ENCODE measurements at places on chromosomes 4 and X.

GRCh38 chr4:82372517-82373485 is 990 bp downstream of the HNRNPD start:
- peak; percentile 92 for DNase-seq

DNA sequence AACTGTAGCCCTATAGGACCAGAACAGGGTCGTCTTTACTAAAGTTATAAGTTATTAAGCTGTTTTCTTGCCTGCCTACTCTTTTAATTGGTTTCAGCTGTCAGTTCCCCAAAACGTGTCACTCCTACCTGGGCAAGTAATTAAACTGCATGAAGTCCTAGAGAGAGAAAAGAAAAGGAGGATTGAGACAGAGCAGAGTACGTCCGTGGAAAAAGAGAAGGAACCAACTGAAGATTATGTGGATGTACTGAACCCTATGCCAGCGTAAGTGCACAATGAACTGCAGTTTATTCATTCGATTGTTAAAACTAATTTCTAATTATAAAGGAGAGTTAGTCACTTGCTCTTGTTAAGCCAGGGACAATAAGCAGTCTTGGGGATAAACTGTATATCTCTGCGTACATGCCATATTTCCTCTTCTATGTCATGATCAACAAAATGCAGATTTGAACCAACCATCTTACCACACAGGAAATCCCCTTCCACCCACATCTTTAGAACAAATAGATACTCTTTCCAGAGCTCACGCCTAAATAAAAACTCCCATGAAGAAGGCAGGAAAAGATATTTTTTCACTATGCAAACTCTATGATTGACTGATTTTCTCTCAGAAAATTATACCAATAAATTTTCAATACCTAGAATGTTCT is 22.8 kb downstream of the STAP1 start:
- DNase-seq, result no peak

- peak; percentile 26 for DNase-seq
Observed at GRCh38 chr4:113763029-113763285, 1.4 kb upstream of the CAMK2D start.

GRCh38 chr4:54542540-54543041 is 115.2 kb upstream of the KIT start:
- DNase-seq, result no peak

GRCh38 chr4:186146458-186146857 is 42.0 kb downstream of the FAM149A start:
- DNase-seq, result no peak

DNA sequence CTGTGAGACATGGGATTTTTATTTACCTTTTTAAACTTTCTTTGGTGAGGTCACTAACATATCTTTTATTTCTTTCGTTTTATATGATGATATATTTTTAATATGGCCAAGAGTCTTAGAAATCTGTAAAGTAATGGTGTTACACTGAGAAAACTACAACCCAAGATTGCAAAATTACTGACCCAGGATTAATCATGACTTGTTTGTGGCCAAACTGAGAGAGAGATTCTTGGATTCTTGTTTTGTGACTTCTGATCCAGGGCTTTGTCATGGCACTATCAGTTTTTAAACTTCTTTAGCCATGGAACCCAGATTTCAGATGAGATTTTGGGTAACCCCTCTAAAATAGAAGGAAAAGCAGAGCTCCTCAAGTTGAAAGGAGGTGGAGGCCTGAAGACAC is 42.0 kb downstream of the SGMS2 start:
- DNase-seq, result no peak

DNA sequence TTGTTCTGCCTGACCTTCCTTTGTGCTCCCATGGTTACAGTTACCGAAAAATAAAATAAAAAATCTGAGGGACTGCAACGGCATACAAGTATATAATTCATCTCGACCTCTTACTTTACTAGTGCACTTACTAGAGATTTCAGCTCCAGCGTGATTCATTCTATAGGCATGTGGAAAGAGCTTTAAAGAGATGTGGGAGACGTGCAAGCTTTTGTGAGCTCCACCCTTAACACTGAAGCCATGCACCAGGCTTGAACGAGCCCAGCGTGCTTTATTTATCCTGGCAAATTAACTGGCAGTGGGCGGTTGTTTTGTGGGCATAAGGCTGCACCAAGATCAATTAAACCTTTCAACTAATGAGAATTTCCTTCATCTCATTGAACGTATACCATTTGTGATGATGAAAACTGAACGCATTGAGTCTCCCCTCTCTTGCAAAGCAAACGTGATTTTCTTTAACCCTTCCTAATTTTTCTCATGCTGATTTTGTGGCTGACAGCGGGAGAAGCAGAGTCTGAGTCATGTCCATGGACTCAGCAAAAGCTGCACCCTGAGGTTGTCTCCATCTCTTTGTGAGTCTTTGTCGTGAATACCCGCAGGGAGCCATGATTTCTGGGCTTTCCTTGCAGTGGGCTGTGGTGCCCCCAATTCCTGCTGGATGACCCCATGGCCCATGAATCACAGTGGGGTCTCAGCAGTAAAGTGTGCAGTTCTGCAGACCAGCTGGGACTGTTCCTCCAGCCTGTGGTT is 60.1 kb downstream of the MXRA5 start:
- DNase-seq, result no peak

DNA sequence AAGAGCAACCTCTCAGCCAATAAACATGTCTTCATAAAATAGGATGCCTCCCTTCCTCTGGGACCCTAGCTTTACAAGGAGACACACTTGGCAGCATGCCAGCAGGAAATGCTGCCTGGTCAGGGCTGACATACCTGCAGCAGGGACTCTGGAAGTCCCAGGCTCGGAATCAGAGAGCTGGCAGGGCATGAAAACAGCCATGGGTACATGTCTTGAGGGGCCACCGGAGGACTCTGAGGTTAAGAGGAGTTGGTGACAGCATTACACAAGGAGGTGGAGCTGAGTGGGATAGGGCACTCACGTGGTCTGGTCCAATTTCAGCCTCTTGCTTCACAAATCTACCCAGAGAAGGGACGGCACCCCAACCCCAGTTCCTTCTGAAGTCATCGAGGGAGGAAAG is 15.7 kb downstream of the MSX1 start:
- peak; percentile 58 for DNase-seq

DNA sequence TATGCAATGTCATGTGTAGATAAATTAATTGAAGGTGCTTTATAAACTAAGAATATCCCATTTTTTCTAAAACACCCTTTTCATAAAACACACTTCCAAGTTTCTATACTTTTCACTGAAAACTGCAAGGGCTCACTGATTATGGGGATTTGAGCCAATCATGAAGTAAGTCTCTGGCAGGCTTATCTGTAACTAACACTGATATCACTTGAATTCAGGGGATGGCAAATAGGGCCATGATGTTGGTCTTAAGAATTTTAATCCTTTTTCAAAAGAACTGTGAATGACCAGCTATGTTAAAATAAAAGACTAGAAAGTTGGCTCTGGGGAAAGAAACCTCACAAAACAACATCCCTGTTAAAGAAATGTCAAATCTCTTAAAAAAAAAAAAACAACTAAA is 13.0 kb upstream of the SEC24D start:
- no peak for DNase-seq

DNA sequence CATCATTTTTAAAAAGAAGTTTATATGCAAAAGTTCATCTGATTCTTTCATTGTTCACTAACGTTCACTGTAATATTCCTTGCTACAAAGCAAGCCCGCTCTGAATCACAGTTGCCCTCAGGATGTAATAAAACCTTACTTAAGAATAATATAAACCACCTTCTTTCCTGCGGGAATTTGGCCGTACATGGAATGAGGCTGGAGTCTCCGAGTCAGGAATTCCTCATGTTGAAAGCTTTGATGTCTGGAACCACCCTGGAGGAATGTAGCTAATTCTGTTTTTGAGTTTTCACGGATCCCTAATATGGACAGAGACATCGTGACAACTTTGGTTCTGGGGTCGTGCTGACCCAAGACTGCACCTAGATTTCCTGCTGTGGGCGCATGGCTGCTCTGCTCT is 58.5 kb downstream of the CRLF2 start:
- DNase-seq, result no peak

GRCh38 chr4:7733801-7734650 is 205.6 kb downstream of the AFAP1 start:
- DNase-seq, result no peak

- DNase-seq, result no peak
Observed at GRCh38 chr4:164571593-164572390, 182.1 kb upstream of the SMIM31 start.

- DNase-seq, result peak; percentile 28
Observed at GRCh38 chrX:12319003-12319519, 180.8 kb downstream of the FRMPD4 start.

GRCh38 chr4:94570558-94570957 is 118.8 kb downstream of the PDLIM5 start:
- peak; percentile 23 for DNase-seq

DNA sequence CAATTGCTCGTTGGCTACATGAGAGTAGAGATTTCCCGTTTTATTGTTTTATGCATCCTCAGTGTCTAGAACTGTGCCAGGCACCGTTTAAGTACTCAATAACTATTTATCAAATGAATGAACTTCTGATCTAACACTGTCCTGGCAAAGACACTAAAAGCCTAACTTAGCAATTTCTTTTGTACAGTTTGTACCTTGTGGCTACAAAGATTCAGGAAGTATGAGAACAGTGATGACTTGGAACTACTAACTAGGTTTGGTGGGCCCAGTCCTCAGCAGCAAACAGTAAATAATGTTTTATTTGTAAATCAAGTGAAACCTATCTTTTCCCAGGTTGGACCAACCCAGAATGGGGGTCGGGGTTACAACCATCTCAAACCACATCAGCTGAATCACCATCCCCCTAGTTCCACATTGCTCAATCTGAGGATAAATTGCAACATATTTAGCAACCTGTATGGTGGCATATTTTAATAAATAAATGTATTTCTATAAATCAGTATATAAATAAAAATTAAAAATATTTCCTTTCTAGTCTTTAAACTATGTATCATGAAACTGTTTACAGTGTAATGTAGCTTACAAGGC is 12.3 kb upstream of the SCRG1 start:
- DNase-seq, result no peak

GRCh38 chrX:32448945-32449344 is 762.4 kb downstream of the DMD start:
- no peak for DNase-seq

GRCh38 chr4:128663325-128663724 is 146.2 kb upstream of the JADE1 start:
- no peak for DNase-seq

DNA sequence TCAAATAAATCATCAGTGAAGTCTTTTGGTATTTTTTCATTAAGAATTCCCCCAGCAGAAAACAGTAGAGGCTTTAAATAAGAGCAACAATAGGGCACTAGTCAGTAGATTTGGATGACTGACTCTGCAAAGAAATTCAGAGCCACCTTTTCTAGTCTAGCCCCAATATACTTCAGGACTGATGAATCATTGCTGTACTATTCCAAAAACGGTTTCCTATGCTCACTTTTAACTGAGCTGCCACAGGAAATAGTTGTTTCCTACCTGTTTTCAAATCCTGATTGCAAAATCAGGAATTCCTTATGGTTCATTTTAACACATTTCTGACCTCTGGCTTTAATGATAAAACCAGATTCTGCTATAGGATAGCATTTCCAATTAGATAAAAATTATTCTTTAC is 171.6 kb downstream of the NR3C2 start:
- DNase-seq, result no peak

GRCh38 chrX:46953137-46953527 is 40.9 kb downstream of the JADE3 start:
- DNase-seq, result no peak

DNA sequence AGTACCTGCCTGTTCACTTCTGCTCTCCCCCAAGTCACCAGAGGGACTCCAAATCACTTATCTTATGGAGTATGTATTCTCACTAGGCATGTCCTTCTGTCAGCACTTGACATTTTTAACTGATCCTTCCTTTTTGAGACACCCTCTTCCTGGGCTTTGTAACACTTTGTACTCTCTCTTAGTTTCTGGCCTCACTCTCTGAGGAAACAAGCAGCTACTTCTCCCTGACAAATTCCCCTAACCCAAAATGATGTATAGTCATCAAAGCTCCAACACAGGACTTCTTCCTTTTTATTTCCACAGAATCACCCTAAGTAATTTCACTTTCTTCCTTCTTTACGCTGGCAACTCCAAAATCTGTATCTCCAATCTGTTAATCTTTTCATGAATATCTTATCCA is 101.8 kb downstream of the ARAP2 start:
- DNase-seq, result no peak

- no peak for DNase-seq
Observed at GRCh38 chrX:47235691-47236103, 2.9 kb downstream of the USP11 start.

DNA sequence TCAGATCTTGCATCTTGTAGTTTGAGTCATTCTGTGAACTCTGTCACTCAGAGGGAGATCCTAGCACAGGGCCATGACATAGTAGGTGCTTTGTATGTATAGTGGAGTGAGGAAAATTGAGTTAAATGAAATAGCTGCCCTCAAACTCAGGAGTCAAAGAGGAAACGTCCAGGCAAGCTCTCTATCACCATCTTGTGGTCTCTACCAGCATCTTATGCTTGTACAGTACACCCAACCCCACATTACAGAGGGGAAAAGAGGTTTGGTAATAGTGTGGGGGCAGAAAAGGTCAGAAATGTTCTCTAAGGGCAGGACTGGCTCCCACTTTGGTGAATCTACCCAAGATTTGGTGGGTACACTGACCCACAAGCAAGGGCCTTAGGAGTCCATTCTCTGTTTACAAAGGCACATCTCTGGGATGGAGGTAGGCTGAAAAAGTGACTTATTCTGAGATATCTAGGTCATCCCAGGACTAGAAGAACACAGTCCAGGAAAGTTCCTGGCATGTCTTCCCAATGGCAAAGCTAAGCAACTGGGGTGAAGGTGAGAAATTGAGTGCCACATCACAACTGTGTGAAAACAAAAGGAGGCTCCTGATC is 131.8 kb downstream of the OR13H1 start:
- peak; percentile 76 for DNase-seq

- no peak for DNase-seq
Observed at GRCh38 chrX:78622831-78623230, 36.3 kb downstream of the RTL3 start.

DNA sequence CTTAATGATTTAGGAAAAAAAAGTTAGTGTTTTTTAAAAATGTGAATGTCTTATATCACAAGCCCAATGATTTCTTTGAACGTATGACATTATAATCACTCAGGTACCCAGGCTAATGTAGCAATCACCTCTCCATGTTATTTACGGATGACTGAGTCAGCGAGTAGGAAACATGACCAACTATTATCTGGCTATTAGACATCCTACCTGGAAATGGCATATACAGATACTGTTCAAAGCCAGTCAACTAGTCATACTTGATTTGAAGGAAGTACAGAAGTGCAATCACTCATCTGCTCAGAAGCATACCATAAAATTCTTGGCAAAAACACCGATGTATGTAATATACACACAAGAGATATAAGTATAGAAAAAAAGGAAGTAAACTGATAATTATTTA is 732.5 kb downstream of the ARAP2 start:
- no peak for DNase-seq

DNA sequence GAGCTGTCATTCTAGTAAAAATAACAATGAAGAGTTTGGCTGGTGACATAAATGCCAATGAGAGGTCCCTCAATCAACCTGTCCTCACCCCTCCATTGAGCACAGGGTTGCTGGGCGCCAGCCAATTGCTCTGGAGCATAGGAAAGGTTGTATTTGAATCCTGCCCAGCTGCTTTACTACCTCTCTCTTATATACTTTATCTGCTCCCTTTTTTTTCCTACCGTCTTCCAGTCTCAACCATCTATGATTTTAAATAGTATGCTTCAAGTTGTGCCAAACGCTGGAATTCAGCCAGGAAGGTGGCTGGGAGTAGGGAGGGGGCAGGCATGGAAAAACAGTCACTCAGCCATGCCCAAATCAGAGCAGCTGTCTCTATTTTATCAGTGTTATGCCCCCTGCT is 153.8 kb downstream of the NR3C2 start:
- DNase-seq, result peak; percentile 40
